Activated T-cell treated with anti-CD3 and anti-CD28 coated beads, Interleukin-2, amount 50 U/mL, for 4 hours (primary cell): ENCODE measurements at places on chromosomes 16 and 17. TPM values are rescaled to one million over a fixed set of nuclear protein-coding genes. Genes with fewer than 3 reads are reported as not detected.

Gene RECQL5
- 20.7 TPM for total RNA-seq

Gene SOCS3
- total RNA-seq = 136 TPM

Gene CNGB1
- total RNA-seq = not detected

Gene KRTAP16-1
- not detected for total RNA-seq

Gene ZNF764
- 22.5 TPM for total RNA-seq

Gene CRHR1
- total RNA-seq = not detected

Gene KRTAP4-6
- total RNA-seq = not detected

Gene ASIC2
- total RNA-seq = not detected

Gene FADS6
- not detected for total RNA-seq
